Cerebellar nuclear complex (tissue), 1 donor: ENCODE measurements at places on chromosomes 11 and 22.

DNA sequence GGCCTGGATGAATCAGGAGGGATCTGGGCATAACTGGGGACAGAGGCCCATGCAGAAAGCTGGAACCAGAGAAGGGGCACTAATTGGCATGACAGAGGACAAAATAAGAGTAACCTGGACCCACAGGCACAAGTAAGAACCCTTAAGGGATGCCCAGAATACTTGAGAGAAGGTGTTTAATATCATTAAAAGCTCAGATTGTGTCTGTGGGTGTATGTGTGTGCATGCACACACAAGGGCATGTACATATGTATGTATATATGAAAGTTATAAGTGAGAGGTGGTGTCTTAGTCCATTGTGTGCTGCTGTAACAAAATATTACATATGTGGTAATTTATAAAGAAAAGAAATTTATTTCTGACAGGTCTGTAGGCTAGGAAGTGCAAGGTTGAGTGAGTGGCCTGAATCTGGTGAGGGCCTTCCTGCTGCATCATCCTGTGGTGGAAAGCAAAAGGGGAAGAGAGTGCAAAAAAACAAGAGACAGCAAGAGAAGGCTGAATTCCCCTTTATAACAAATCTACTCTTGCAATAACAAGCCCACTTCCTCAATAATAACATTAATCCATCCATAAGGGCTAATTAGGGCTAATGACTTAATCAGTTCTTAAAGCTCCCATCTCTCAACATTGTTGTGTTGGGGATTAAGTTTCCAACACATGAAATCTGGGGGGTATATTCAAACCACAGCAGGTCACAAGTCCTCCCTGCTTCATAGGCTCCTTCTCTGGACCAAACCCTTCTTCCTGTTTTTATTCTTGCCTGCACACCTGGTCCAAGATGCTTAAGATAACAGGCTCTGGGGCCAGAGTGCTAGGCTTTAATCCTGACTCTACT, 68.3 kb upstream of the POU2AF2 start:
- no peak for DNase-seq

- no peak for DNase-seq
Measured at GRCh38 chr11:110479108-110480101, 49.7 kb downstream of the FDX1 start.

DNA sequence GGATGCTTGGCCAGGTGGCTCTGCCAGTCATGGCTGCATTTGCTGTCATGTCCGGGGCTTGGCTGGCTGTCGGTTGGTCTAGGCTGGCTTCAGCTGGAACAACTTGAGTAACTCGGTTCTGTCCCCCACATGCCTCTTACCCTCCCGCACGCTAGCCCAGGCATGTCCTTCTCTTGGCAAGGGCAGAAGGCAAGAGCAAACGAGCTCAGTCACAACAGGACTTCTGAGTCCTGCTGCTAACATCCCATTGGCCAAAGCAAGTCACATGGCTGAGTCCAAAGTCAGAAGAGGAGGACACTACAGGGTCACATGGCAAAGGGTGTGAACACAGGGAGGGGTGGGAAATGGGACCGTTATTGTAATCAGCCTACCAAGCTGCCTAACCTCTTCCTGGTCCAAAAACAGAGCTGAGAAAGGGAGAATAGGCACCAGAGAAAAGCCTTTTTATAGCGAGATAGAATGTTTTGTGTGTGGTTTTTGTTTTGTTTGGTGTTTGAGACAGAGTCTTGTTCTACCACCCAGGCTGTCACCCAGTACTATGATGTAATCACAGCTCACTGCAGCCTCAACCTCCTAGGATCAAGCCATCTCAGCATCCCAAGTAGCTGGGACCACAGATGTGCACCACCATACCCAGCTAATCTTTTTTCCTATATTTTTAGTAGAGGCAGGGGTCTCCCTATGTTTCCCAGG, 81.9 kb downstream of the MN1 start:
- DNase-seq = no peak

- DNase-seq = no peak
Measured at GRCh38 chr11:46050003-46050461, 71.2 kb downstream of the PHF21A start.

- no peak for DNase-seq
Measured at GRCh38 chr22:28111501-28112189, 192.6 kb upstream of the PITPNB start.
